Kidney epithelial cell (primary cell): ENCODE measurements at places on chromosomes 6 and 20. TPM values are rescaled to one million over a fixed set of nuclear protein-coding genes. Genes with fewer than 3 reads are reported as not detected.

- DNase-seq = no peak
These were observed 16.8 kb downstream of the DAAM2 start for GRCh38 chr6:39808964-39809363.

GRCh38 chr20:40769677-40770285 lies 80.7 kb upstream of the MAFB start:
- no peak for DNase-seq

DNA sequence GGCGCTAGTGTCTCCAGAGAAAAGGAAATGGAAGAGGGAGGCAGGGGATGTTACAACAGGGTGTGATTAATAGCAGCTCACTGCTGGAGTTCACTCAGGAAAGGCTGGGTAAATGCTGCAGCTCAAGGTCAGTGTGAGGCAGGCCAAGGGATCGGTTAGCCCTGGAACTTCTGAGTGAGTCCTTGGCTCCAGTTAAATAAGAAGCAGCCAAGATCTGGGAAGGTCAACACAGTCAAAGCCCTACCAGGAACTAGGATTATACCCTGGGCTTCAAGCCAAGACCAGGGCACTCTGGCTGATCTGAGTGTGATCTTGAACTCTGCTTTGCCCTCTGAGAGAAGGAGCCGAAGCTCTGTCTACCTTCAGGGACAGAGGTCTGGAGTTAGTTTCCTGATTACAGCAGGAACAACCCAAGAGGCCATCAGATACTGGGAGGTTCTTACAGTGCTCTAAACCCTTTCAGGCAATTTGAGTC lies 44.3 kb downstream of the TPD52L1 start:
- no peak for DNase-seq

TAGAP gene
- total RNA-seq = 0.96 and 1.2 TPM in 2 replicates

RIPOR2 gene
- 0.79 and 1.8 TPM in 2 replicates for total RNA-seq

OR2B6 gene
- total RNA-seq = not detected in 2 replicates

DNA sequence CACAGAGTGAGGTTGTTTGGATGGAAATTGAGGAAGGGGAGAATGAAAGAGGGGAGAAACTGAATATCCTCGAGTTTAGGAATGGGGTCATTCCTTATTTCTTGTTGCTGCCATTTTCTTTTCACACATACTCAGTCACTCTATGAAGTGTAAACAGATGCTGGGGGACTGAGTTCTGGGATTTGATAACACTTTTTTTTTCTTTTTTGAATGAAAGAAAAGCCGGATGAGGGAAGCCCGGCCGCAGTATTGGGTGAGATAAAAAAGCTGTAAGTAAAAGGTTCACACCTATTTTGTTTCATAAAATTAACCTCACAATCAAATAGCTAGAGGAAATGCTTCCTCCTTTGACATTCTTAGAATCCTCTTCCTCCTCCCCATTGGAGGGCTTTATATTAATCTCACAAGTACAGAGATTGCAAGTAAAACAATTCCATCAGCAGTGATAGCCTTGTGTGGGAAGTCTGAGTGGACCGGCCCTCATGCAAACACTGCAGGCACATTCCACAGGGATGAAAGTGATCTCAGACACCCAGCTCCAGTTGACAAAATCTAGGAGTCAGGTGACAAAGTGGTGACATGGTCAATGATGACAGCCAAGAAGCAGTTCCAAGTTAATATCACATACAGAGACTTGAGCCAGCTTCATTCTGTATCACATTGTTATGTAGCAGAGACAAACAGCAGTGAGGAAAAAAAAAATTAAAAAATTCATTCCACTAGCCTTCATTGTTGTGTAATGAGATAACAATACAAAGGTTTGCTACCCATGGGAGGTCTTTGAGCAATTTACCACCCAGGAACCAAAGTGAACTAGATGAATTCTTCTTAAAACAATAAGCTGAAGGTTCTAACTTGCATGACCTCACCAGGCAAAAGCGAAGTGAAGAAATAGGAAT lies 391.1 kb upstream of the HSF2 start:
- no peak for DNase-seq

- DNase-seq = no peak
These were observed 40.7 kb downstream of the PREX1 start for GRCh38 chr20:48786951-48787705.

UNC5CL gene
- 1.1 and 1.8 TPM in 2 replicates for total RNA-seq

DNA sequence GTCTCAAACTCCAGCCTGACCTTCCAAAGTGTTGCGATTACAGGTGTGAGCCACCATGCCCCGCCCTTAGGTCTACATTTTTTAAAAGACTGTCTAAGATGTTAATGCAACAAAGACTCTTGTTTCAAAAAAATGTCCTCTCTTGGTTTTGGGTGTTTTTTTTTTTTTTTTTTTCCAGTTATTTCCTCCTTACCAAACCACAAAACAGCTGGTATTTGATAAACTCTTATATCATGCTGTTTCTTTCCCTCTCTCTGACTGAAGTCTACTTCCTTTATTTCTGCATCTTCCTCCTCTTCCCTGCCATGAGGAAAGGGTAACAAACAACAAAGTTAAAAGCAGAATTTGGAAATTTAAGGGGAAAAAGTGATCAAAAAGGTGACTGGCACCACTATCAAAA lies 21.2 kb downstream of the STK38 start:
- no peak for DNase-seq

- no peak for DNase-seq
These were observed 69.3 kb upstream of the SOX4 start for GRCh38 chr6:21524201-21524600.

GRCh38 chr20:41261790-41262717 lies 55.5 kb downstream of the ZHX3 start:
- DNase-seq = no peak

PCSK2 gene
- total RNA-seq = 0.04 and 0.21 TPM in 2 replicates

GRCh38 chr20:57688864-57689263 lies 21.0 kb downstream of the PMEPA1 start:
- DNase-seq = no peak

DNA sequence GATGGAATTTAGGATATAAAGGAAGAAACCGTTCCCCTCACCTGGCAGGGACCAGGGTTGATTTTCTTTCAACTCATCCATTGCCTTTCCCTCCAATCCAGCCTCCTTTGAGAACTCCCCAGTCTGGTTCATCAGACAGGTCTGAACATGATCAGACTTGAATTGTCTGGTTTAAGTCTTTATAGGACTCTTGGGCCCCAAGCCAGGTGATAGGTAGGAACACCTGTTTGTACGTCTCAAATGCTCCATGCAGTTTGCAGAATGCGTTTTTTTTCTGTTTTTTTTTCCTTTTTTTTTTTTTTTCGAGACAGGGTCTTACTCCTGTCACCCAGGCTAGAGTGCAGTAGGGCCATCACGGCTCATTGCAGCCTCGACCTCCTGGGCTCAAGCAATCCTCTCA lies 4.1 kb upstream of the CEP250 start:
- DNase-seq = no peak

- no peak for DNase-seq
These were observed 94.1 kb downstream of the DACT2 start for GRCh38 chr6:168225471-168225911.

- no peak for DNase-seq
These were observed 26.2 kb upstream of the OPRM1 start for GRCh38 chr6:154012852-154013251.

- DNase-seq = no peak
These were observed 124.5 kb upstream of the GJE1 start for GRCh38 chr6:142008016-142008735.

NMBR gene
- not detected in 2 replicates for total RNA-seq

CLDN20 gene
- total RNA-seq = not detected in 2 replicates

BPI gene
- not detected in 2 replicates for total RNA-seq

DNA sequence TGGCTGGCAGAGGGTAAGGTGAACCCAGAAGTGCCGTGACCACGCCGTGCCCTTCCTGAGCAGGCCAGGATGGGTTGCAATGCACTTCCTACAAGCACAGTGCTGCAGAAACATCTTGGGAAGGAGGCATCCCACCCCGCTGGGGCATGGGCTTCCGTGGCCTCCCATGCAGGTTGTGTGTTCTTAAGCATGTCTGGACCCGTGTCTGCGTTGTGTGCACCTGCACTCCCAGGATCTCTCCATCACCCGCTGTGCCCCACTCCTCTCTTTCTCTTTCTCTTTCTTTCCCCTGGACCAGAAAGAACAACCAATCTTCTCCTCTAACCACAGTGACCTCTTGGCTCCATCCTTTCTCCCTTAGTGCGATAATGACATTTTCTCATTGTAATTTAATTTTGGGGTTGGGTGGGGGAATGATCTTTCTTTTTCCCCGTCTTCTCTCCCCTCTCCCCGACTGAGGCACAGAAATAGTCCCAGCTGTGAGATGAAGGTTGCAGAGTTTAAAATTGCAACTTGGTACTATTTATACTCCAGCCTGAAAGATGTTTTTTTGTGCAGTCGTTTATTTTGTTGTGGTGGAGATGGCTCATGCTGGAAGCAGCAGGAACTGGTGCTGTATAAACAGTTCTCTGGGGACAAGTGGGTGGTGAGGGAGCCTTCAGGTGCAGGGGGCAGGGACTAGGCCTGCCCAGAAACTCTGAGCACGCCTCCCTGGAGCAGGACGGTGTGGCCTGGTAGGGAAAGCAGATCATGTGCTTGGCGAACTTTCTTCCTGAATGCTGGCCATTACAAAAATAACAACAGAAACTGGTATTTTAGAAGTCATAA lies 20.5 kb downstream of the BCAS4 start:
- no peak for DNase-seq

DNA sequence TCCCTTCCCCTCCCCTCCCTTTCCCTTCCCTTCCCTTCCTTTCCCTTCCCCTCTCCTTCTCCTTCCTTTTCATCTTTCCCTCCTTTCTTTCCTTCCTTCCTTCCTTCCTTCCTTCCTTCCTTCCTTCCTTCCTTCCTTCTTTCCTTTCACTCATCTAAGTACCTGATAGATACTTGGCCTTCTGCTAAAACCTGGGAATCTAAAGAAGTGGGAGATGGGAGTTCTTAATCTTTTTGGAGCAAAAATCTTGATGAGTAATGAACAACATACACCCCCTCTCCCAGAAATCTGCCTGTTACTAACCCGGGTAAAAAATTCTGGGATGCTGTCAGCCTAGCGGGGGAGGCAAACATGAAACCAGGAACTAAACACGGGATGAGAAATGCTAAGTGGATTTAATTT lies 100.7 kb downstream of the VEGFA start:
- no peak for DNase-seq

DNA sequence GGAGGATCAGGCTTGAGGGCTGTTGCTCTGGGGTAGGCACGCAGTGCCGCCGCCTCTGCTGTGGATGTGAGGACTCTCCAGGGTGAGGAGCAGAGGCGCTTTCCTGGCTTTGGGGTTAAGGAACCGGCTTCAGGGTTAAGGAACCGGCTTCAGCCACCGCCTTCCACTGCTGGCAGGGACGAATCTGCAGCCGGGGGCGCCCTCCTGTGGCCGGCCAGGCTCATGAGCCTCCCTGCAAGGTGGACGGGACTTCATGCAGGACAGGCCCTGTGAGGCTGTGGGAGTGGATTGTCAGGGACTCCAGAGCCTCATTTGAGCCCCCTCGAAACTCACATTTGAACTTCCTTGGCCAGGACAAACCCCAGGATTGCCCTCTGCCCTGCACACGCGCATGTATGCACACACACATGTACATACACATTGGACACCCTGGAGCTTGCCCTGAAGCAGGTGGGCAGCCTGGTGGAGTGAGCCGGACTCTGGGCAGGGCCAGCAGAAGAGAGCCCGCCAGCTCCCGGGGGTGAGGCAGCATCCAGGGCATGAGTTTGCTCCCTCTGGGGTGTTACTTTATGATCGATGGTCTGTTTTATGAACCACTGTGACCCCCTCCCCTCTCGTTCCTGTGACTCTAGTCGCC lies 146.9 kb downstream of the PHACTR3 start:
- DNase-seq = no peak

- no peak for DNase-seq
These were observed 145.2 kb downstream of the SOBP start for GRCh38 chr6:107635057-107635515.

DNA sequence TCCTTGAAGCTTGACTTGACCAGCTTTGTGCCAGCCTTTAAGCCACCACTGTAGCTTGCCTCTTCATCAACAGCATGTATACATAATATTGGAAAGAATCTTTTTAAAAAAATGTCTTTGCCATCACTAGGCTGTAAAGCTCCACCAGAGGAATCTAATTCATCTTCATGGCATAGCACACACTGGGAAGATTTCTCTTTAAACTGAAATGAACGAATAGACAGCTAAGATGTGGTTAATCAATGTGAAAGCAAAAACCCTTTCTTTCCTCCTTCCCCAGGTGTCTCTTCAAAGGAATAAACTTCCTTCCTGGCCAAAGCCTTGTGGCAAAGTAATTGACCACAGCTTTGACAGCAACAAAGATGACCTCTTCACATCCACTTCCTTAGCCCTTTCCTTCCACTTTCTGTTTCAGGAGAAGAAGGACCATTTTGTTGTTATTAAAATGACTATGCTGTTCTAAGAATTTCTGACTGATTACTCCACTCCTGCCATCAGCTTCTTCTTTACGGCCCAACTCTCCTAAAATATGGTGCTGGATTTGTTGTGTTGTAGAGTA lies 428.7 kb upstream of the SOX4 start:
- no peak for DNase-seq

SLC52A3 gene
- 2.7 and 2.8 TPM in 2 replicates for total RNA-seq

IP6K3 gene
- 0.29 and 1.6 TPM in 2 replicates for total RNA-seq

- DNase-seq = no peak
These were observed 21.5 kb upstream of the AAR2 start for GRCh38 chr20:36214684-36215256.

DNA sequence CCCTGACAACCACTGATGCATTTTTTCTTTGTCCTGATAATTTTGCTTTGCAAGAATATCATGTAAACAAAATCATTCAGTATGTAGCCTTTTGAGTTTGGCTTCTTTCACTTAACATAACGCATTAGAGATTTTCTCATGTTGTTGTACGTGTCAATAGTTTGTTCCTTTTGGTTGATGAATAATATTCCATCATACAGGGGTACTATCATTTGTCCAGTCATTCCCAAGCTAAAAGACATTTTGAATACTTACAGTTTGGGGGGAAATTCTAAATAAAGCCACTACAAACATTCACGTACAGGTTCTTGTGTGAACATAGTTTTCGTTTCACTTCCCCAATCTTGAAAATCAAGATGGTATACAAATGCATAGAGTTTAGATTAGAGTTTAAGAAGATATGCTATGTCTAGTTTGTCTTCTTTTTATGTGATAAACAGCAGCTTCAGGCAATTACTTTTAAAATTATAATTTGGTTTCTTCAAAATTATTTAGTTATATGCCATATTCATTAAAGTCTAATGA lies 5.2 kb downstream of the HAO1 start:
- DNase-seq = no peak

GRCh38 chr6:41637194-41638001 lies 870 bp upstream of the MDFI start:
- DNase-seq = no peak

DNA sequence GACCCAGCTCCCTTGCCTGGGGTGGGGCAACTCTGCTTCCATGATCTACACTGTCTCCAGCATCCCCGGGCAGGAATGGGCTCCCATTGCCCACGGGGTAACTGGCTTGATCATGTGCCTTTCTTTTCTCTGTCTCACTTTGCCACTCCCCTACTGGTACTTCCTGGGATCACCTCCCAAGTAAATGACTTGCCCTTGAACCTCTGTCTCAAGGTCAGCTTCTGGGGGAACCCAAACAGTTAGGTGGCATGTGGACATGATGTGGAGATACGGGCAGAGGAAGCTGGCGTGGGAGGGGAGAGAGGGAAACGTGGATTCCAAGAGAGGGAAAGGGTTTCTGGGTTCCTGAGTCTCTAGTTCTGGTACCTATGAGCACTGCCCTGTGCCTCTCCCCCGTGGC lies 63.8 kb upstream of the RALY start:
- DNase-seq = no peak
